ENCODE measurements at places on chromosomes 1 and 21.

GRCh38 chr1:8560611-8561544 lies 243.0 kb downstream of the SLC45A1 start:
- peak; percentile 38 for DNase-seq

- no peak for DNase-seq
Measured at GRCh38 chr1:162633081-162633762, 958 bp downstream of the DDR2 start.

DNA sequence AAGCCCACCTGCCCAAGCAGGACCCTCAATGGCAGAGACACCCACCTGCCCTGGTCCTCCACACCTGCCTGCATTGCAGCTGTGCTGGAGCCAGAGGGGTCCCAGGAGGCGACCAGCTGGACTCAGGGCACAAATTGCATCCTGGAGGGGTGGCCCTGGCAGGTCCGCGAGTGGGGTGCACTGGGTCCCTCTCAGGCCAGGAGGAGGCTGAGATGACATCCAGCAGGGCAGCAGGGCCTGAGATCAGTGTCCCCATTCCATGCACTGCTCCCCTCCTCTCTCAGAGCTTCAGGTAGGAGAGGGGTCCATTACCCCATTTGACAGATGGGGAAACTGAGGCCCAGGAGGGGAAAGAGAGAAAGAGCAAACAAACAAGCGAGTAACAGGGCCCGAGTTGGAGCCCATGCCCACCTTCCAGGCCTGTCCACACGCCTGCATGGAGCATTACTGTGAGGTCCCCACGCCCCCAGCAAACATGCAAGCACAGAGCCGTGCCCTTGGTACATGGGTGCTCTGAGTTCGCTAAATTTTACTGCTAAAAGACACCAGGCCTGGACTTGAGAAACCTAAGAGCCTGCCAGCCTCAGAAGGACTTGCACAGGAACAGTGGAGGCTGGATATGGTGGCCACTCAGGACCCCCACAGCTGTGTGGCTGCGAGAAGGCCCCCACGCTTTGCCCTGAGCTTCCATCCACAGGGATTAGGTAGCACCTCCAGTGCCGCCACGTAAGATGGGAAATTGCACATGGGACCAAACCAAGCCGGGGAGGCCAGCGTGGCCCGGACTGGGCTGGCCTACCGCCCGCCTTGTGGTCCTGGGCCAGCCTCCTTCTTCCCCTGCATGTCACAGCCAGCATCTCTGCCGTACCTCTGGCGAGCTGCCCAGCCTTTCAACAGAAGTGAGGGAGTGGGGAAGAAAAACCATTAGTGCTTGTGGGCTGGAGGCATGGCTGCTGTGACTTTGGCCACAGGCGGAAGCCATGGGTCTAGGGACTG lies 7.4 kb downstream of the WNT3A start:
- DNase-seq: no peak

DNA sequence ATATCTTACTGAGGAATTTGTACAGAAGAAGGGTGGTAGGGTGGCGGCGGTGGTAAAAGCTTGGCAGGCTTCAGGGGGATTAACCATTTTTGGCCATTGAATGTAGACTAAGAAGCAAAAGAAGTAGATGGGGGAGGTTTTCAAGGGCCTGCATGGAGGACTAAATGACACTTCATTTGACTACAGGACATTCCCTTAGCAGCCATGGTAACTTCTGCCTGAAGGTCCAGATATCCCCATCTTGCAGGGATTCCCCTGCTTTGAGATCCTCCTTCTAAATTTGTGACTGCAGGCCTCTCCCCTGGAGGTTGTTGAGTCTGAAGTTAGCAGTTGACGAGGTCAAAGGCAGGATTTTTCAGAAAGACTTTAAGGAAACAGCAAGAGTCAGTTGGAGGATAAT lies 4.8 kb downstream of the VASH2 start:
- DNase-seq: no peak

DNA sequence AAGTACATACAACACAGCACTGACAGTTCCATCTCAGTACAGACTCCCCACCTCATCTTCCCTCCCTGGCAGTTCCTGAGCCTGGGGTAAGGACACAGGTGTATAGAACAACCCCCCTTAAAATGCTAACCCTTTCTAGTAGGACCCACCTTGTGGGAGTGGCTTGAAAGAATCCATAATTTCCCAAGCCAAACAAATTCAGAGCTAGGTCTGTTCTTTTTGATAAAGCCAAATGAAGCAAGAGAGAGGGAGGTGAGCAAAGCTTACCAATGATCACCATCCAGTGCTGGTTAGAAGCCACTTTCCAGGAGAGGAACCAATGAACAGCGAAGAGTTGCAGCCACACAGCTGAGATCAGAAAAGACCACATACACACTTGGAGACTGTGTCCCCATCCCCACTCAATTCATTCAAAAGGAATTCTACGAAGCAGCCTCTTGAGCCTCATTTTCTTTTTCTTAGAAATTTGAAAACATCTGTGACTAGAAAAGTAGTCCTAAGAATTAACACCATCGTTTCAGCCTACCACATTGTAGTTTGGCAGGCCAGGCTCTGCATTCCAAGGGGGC lies 9.2 kb downstream of the UBE2Q1 start:
- no peak for DNase-seq

All from activated CD4-positive, alpha-beta T cell treated with anti-CD3 and anti-CD28 coated beads for 4 hours (primary cell).